NAMALWA (cell line): ENCODE measurements at places on chromosomes 2 and 18.

GRCh38 chr18:4282954-4283353 lies 172.2 kb downstream of the DLGAP1 start:
- no peak for DNase-seq

GRCh38 chr2:224252631-224253030 lies 149.3 kb downstream of the FAM124B start:
- DNase-seq, result no peak

DNA sequence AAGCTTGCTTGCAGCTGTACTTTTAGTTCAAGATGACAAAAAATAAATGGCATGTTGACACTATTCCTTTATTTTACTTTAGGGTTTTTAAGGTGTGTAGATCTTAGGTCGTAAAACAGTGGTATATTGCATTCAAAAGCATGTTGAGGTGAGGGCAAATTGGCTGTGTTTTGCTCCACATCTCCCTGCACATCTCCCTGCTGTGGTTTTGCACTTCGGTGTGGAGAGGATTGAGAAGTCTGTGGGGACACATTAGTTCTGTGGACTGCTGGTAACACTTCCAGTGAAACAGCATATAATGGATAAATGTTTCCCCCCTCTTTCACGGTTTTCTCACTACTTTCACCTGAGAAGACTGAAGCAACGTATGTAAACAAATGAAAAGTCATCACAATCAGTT lies 25.1 kb downstream of the C2orf74 start:
- no peak for DNase-seq

- DNase-seq, result no peak
Measured at GRCh38 chr2:38174131-38174530, 98.2 kb upstream of the CYP1B1 start.

- no peak for DNase-seq
Measured at GRCh38 chr2:317501-318424, 29.9 kb upstream of the ALKAL2 start.
